RPMI8226 (cell line): ENCODE measurements at places on chromosomes 13 and 19.

DNA sequence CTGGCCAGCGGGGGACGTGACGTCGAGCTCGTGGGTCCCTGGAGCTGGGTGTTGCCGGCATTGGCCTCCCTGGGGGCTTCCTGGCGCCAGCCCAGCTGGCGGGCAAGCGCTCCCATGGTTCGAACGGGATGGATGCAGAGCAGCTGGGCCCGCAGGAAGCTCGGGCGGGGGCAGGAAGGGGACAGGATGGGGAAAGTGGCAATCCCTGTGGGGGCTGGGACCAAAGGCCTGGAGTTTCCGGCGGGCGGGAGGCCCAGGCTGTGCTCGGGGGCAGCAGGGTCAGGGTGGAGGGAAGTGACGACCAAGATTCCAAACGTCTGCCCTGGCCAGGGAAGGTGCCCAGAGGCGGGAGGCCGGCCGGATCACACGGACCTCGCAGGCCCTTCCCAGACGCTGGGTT, 19.3 kb downstream of the PALM start:
- DNase-seq, result no peak

DNA sequence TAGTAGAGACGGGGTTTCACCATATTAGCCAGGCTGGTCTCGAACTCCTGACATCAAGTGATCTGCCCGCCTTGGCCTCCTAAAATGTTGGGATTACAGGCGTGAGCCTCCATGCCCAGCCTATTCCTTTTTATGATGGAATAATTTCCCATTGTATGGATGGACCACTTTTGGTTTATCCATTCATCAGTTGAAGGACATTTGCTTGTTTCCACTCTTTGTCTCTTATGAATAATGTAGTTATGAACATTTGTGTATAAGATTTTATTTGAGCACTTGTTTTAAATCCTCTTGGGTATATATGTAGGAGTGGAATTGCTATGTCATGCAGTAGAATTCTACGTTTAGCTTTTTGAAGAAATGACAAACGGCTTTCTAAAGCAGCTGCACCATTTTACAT, 23.3 kb downstream of the FBXO27 start:
- no peak for DNase-seq

DNA sequence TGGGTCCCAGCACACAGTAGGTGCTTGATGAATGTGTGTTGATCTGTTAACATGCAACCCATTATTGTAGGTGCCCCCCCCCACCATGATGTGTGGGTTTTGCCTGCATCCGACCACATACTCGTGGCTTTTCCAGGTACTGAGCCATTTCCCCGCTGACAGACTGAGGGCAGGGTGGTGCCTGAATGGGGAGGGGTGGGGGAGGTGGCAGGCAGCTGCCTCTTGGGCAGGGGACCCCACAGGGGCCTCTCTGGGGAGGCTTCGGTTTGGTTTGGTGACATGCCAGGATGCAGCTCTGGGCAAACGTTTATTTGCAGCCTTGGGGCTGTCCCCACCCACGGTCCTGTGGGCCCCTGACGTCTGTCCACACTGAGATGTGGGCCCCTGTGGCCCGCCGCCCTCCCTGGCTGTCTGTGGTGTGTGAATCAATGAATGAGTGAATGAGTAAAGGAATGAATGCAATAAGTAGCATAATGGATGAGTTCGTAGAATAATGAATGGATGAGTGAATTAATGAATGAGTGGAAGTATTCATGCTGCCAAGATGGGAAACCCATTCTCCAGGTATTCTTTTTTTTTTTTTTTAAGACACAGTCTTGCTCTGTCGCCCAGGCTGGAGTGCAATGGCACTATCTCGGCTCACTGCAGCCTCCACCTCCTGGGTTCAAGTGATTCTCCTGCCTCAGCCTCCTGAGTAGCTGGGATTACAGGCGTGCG, 9.0 kb upstream of the JUND start:
- no peak for DNase-seq

GRCh38 chr19:10643172-10643967, 10.8 kb upstream of the ILF3 start:
- DNase-seq, result no peak
